Progenitor cell of endocrine pancreas (in vitro differentiated cells): ENCODE measurements at places on chromosomes 5 and 9.

GRCh38 chr9:95570150-95570549 lies 53.4 kb upstream of the PTCH1 start:
- no peak for DNase-seq

- no peak for DNase-seq
Measured at GRCh38 chr5:141903261-141903660, 20.4 kb upstream of the DELE1 start.

- DNase-seq: no peak
Measured at GRCh38 chr5:131356619-131357018, 92.8 kb downstream of the CDC42SE2 start.

DNA sequence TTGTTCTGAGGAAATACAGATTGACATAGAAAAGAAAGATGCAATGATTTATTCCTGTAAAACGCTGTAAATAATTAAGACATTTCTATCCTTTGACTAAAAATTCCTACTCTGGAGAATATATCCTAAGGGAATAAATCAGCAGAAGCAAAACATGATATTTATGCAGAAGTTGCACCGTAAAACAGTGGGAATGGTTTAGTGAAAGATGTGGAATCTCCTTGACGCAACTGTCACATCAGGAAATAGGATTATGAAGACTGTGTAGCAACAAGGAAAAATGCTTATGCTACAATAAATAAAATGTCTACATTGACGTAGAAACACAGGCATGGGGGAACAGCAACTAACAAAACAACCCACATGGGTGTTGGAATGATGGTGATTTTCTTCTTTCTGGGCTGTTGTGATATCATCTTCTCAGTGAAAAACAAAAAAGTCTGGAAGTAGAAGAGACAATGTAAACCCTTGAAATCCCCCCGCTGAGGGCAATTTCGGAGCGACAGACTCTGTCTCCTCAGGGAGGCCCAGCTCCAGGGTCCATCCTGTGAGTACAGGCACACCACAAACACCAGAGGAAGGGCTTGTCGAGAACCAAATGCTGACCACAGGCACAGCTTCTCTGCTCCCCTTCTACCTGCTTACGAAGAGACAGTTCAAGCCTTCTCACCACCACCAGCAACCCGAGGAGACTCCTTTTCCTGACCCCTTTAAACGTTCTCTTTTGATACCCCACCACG lies 25.2 kb downstream of the COL23A1 start:
- no peak for DNase-seq

DNA sequence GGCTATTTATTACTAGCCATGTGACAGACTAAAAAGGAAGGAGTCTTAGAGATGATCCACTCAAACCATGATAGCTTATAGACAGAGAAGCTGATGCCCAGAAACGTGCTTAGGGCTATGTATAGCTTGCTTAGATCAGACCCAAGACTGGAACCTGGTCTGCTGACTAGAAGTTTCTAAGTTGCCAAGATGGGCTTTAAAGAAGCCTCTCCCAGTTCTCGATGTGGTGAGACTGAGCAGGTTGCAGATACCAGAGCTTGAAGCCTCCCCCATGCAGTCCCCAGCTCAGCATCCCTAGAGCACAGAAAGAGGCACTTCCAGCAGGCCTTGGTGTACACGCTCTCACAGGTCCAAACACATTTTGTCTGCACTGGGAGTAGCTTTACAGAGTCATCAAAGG lies 51.1 kb upstream of the ATP10B start:
- no peak for DNase-seq

DNA sequence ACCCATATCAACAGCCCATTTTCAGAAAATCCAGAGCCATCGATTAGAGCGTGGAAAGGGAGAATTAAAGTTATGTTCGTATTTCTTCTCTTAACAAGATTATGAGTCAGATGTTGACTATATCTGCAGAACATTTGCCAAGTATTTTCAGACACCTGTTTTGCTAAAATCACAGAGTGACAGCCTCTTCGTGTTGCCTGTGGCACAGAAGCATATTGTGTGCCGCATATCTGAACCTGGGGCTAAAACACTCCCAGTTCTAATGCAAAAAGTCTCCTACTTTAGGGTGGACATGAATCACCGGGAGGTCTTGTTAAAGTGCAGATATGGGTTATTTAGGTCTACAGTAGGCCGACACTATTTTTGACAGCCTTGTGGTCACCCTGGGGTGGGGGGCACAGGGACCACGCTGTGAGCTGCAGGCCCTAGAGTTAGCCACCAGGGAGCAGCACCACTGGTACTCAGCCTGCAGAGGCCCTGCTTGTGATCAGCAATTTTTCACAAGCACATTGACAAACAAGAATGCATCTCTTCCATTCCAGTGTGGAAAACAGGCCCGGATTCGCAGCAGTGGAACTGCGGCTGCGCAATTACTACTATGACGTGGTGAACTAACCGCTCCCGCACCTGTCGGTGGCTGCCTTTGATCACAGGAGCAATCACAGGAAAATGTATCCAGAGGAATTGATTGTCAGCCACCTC lies 93.5 kb downstream of the SYK start:
- DNase-seq: no peak

- no peak for DNase-seq
Measured at GRCh38 chr9:74810200-74810599, 77.5 kb downstream of the TRPM6 start.

- DNase-seq: no peak
Measured at GRCh38 chr5:78776637-78777036, 128.1 kb upstream of the LHFPL2 start.
